ENCODE measurements at places on chromosomes 5 and 9. TPM values are rescaled to one million over a fixed set of nuclear protein-coding genes. Genes with fewer than 3 reads are reported as not detected.

DNA sequence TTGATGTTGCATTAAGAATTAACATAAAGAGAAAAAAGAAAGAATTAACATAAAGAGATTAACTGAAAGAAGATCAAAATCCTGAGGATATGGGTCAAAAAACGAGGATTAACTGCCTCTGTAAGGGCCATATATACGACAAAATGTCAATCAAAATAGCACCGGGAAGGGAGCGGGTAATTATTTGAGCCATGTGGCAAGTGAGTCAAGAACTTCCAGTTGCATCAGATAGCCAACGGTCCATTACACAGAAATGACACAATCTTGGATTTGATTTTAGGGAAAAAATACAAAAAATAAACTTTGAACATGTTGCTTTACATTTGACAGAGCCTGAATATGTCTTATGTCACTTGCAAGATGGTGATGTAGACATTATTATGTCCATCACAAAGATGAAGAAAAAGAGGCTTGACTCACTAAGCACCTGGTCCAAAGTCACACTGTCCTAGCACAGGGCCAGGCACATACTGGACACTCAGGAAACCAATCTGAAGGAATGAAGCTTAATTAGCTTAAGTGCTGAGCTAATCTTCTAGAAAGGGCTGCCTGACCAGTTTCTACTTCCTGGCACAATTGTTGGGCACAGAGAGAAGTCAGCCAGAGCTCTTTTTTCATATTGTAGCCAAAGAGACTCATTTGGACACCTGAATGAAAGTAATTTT is 273.2 kb upstream of the PAPPA start:
- no peak for DNase-seq

- peak; percentile 21 for DNase-seq
These were observed 67.4 kb upstream of the TBC1D9B start for GRCh38 chr5:179974946-179975712.

GRCh38 chr9:120393386-120394057 is 186.4 kb downstream of the CDK5RAP2 start:
- DNase-seq, result no peak

DNA sequence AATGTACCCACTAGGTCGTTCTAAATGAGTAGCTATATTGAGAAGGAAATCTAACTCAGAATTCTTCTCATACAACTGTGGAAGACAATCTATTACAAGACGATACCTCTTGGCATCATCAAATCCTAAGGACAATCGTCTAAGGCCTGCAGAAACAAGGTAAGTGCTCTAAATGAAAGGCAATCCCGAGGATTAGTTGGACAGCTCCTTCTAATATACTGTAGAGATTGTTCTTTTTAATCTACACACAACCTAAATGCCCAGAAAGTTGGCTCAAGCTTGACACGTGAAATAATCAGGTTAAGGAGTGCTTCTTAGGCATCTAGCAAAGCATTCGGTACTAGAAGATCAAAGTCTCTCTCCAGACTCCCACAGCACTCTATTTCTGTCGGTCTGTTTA is 55.1 kb downstream of the MED27 start:
- DNase-seq, result no peak

- no peak for DNase-seq
These were observed 98.8 kb upstream of the ADRA1B start for GRCh38 chr5:159817262-159818029.

- no peak for DNase-seq
These were observed 514 bp downstream of the STOML2 start for GRCh38 chr9:35102465-35102768.

DNA sequence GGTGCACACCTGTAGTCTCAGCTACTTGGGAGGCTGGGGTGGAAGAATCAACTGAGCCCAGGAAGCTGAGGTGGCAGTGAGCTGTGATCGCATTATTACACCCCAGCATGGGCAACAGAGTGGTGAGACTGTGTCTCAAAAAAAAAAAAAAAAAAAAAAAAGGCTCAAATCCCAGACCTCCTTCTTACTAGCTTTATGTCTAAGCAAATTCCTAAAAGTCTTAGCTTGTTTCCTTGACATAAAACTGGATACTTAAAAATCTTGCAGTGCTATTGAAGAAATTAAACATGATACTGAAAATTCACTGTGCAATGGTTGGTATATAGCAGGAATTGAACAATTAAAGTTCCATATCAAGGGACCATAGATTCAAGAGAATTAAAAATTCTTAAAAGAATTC is 45.0 kb downstream of the PCDHGC5 start:
- no peak for DNase-seq

DNA sequence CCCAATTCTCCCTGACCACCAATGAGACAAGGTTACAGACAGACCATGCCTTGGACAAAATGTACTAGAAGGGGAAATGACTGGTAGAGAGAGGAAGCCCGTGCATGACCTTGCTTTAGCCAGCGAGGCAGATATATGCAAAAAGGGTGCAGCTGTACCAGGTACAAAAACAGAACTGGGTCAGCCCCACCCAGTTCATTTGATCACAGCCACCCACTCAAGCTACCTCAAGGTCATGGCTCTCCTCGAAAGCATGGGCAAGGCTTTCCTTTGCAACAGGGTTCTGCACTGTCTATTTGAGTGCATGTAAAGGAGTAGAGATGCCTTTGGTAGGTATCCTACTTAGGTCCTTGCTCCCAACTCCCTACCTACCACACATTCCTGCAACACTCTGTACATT is 33.3 kb downstream of the TLE1 start:
- DNase-seq, result no peak

DNA sequence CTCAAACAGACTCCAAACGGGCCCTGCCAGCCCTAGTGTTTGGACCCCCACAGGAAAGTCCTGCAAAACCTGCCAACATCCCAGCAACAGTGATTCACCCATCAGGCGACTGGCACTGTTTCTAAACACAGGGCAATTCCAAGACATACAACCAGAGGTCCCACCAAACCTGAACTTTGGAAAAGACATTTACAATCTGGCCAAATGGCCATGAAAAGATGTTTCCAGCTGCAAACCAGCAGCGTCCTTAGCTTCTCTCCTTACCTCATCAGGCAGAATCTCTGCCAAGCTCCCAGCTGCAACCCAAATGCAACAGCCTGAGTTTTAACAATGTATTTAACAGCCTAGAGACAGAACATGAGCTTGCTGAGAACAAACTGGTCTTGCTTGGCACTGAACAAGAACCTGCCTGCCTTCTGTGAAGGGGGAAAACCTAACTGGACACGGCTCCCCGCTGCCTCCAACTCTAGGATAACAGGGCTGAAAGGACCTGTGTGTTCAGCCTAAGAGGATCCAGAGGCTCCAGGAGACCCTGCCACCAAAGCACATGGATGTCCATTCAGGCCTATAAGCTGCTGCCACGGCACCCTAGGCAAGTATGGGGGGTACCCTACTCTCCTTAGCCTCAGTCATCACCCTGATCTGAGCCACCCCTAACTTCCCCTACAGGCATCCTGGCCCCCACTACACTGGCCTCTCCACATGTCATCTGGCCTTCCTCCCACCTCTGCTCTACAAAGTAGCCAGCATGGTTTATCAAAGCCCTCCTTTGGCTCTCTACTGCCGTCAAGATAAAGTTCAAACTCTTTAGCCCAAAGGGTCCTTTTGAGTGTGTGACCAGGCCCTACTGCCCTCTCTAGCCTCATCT is 5.6 kb downstream of the P4HA2 start:
- peak; percentile 65 for DNase-seq

DNA sequence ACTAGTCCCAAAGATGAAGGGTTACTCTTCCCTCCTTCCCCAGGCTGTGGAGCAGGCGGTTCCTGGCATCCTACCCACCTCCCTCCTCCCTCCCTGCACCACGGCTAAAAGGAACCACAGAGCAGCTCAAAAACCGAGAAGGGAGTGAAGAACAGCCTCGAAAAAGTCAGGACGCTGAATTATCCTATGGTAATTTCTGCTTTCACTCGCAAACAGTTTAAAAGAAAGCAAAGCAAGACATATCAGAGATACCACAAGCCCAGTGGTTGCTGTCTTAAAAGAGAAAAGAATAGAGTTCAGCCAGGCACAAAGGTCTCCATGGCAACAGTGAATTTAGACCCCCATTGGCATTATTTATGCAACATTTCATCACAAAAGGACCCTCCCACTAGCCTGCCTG is 315.4 kb downstream of the CTNND2 start:
- DNase-seq, result peak; percentile 12

- no peak for DNase-seq
These were observed 36.7 kb upstream of the CTNNA1 start for GRCh38 chr5:138716456-138716924.

DNA sequence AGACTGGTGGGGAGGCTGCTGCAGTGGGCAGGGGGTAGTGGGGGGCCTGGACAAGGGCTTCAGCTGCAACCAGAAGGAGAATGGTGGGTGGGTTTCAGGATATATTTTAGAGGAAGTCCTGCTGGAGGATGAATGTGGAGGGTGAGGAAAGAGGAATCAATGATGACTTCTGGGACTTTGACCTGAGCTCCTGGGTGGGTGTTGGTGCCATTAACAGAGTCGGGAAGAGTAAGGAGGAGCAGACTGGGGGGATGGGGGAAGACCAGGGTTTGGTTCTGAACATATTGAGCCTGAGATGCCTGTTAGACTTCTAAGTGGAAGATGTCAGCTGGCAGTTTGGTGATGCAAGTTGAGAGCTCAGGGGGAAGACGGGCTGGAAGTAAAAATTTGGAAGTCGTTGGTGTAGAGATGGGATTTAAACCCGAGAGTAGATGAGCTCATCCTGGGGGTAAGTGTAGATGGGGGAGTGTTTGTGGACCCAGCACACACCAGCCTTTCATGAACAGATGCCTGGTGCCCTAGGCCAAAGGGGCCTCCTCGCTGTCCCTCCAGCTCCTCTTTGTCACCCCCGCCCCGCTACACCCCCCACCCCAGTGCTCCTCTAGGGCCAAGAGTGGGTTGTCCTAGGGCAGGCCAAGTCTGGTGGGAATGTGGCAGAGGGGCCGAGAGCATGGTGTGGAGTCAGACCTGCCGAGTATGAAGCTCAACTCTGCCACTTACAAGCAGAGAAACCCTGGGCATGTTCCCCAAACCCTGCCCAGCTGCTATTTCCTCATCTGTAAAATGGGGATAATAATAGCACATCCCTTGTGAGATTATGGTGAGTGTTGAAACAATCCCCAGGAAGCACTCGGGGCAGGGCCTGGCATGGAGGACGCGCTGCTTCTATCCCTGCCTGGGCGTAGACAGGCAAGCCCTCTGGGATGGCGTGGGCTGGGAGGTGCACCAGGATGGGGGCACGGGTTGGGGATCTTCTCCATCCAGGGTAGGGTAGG is 4.0 kb downstream of the DNM1 start:
- DNase-seq, result no peak

GRCh38 chr9:38079461-38080031 is 10.5 kb upstream of the SHB start:
- no peak for DNase-seq

DNA sequence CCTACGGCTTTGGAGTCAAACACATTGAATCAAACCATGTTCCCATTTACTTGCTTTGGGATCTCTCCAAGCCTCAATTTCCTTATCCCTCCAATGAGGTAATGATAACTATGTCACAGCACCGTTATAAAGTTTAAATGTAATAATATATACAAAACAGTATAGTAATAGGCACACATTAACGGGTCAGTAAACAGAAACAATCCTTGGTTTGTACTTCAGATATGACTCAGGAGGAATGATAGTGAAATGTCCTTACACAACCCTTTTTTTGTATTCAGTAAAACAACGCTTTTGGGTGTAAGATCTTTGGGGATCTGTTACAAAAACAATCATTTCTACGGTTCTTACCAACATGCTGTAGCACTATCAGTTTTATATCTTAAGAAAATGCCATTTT is 178.5 kb upstream of the GNA14 start:
- DNase-seq, result no peak

DNA sequence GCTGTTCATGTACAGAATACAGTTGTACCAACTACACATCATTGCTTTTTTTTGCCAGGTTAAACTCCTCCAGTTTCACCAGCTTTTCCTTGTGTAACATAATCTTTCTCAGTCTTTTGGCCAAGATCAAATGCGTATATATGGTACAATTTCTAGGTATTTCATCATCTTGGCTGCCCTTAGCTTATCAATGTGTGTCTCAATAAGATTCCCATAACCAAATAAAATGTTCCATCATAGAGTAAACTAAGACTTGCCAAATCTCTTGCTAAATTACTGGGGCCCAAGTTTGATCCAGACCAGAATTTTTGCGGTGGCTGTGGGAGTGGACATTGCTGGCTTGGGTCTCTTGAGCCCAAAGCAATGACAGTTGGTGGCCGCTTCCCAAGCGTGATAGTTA is 24.3 kb upstream of the ERBIN start:
- DNase-seq, result no peak

DNA sequence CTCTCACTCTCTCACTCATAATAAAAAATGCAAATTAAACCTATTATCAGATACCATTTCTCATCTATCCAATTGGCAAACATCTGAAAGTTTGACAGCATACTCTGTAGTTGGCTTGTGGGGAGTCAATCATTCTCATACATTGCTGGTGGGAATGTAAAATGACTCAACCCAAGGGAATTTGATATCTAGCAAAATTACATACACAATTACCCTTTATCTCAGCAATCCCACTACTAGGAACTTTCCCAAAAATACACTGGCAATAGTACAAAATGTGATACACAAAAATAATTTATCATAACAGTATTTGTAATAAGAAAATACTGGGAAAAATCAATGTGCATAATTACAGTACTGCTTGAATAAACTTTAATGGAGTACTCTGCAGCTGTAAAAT is 731.3 kb downstream of the DTWD2 start:
- DNase-seq, result no peak

DNA sequence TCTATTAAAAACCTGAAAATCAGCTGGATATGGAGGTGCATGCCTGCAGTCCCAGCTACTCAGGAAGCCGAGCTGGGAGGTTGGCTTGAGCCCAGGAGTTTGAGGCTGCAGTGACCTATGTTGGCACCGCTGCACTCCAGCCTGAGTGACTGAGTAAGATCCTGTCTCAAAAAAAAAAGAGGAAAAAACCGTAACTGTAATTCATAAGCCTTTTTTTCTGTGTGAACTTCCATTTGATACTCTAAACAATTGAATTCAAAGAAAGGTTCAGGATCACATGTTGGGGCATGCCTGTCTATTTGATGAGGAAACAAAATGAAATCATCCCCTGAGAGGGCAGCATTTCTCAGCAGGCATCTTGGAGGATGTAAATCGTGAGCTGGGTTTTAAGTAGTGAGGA is 38.8 kb downstream of the ITGA2 start:
- DNase-seq, result peak; percentile 38

GRCh38 chr5:26700759-26701384 is 337.5 kb downstream of the CDH9 start:
- no peak for DNase-seq

GRCh38 chr5:5726401-5726800 is 303.9 kb downstream of the ICE1 start:
- no peak for DNase-seq

ENG gene
- total RNA-seq, result 136 TPM

HSD17B3 gene
- 0.77 TPM for total RNA-seq

UNC5A gene
- total RNA-seq, result not detected

SNCAIP gene
- 0.96 TPM for total RNA-seq

PCDHGB6 gene
- total RNA-seq, result 6.2 TPM

SEC61B gene
- total RNA-seq, result 33.6 TPM

UTP15 gene
- 9.1 TPM for total RNA-seq

GLDC gene
- total RNA-seq, result not detected

MTX3 gene
- 11.1 TPM for total RNA-seq

SLC22A4 gene
- total RNA-seq, result 0.39 TPM

All from heart right ventricle (tissue), 16 donors.